CD4-positive, alpha-beta memory T cell (primary cell): ENCODE measurements at places on chromosomes 1 and 21. TPM values are rescaled to one million over a fixed set of nuclear protein-coding genes. Genes with fewer than 3 reads are reported as not detected.

DNA sequence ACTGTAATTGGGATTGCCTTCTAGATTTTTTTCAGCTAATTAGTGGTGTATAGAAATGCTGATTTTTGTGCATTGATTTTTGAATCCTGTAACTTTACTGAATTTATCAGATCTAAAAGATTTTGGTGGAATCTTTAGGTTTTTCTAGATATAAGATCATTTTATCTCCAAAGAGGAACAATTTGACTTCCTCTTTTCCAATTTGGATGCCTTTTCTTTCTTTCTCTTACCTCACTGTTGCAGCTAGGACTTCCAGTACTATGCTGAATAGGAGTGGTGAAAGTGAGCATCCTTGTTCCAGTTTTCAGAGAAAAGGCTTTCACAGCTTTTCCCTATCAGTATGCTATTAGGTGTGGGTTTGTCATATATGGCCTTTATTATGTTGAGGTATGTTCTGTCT lies 53.6 kb downstream of the TESK2 start:
- no peak for DNase-seq

DNA sequence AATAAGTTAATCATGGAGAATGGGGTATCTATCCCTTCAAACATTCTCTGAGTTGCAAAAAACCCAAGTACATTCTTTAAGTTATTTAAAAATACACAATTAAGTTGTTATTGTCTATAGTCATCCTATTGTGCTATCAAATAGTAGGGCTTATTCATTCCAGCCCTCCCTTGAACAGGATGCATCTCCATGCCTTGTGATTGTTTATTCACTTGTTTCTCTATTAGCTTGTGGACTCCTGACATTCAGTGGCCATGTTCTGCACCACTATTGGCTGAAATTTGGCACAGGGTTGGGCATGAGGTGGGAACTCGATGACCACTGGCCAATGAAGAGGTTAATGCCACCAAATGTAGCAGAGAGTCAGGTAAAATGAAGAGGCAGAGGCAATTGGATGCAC lies 272.8 kb downstream of the TNR start:
- DNase-seq = no peak

DNA sequence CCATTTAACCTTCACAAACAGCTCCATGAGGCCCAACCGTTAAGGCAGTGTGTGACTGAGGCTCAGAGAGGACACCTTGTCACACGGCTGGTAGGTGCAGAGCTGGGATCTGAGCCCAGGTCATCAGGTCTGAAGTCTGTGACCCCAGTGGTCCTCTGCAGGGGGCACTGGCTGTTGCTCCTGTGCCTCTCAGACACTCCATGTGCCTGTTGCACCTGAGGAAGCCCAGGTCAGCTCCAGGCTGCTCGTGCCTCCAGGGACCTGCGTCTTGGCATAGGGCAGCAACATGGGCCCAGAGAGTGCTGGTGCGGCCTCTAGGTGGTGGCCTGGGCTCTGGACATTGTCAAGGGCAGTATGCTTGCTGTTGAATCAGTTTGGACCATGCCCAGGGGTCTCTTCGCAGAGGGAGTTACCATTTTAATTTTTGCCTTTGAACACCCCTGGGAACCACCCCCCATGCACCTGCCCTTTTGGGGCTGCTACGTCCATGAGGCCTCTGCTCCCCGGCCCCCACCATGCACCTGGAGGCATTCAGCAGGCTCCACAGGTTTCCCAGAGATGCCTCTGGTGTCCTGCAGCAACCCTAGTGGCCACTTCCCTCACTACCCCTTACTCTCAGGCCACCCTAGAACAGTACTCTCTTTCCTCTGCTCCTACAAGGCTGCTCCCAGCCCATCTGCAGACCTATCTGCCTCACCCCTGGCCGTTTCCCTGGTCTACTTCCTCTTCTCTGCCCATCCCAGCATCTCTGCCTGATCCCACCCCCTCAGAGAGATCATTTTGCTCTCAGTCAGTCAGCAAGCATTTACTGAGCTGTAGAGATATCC lies 25.2 kb upstream of the EPS8L3 start:
- no peak for DNase-seq

LCE2A gene
- total RNA-seq = not detected

GRCh38 chr1:65512967-65513780 lies 92.7 kb downstream of the LEPR start:
- DNase-seq = no peak

DEPDC1 gene
- total RNA-seq = not detected

- no peak for DNase-seq
These were observed 24.2 kb upstream of the GRIK3 start for GRCh38 chr1:37058424-37058988.

SV2A gene
- 5.0 TPM for total RNA-seq

GRCh38 chr1:96721053-96721415 lies 550 bp upstream of the PTBP2 start:
- DNase-seq = no peak

MACF1 gene
- total RNA-seq = 329 TPM

DNA sequence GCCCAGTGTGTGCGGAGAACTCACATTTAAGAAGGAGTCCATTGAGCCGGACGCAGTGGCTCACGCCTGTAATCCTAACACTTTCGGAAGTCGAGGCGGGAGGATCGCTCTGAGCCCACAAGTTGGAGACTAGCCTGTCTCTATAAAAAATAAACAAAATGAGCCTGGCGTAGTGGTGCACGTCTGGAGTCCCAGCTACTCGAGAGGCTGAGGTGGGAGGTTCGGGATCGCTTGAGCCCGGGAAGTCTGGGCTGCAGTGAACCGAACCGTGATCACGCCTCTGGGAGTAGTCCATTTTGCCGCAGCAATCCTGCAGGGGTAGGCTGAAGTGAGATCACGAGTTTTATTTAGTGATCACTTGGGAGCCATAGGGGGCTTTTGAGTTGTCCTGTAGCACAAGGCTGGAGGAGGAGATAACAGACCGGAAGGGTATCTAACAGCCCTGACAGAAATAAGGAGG lies 497 bp upstream of the FUCA1 start:
- DNase-seq = no peak

KHDC4 gene
- 127 TPM for total RNA-seq
